ENCODE measurements at places on chromosomes 11 and 22.

DNA sequence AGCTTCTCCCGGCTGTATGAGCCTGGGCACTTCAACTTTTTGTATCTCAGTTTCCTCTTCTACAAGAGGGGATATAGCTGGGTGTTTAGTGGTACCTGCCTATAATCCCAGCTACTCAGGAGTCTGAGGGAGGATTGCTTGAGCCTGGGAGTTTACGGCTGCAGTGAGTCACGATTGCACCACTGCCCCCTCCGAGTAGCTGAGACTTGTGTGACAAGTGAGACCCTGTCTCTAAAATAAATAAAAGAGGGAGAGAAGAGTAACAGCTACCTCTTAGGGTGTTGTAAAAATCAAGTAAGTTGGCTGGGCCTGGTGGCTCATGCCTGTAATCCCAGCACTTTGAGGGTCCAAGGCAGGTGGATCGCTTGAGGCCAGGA, 10.0 kb upstream of the CATSPER1 start:
- no peak for DNase-seq

DNA sequence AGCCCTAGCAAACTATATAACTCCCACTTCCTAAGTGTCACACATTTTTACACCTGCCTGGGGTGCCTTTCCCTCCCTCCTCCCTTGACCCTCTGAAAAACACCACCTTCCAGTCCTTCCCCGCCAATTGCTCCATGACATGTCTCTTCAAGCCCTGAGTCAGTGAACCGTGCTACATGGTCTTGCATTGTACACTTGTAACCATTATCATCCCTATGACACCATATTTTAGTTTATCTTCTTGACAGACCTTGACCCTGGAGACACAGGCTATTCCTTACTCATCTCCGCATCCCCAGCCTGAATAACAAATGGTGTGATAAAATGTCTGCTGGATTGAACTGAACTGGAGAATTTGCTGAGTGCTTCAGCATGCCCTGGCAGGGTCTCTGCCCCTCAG, 36.9 kb downstream of the TNKS1BP1 start:
- DNase-seq: no peak

DNA sequence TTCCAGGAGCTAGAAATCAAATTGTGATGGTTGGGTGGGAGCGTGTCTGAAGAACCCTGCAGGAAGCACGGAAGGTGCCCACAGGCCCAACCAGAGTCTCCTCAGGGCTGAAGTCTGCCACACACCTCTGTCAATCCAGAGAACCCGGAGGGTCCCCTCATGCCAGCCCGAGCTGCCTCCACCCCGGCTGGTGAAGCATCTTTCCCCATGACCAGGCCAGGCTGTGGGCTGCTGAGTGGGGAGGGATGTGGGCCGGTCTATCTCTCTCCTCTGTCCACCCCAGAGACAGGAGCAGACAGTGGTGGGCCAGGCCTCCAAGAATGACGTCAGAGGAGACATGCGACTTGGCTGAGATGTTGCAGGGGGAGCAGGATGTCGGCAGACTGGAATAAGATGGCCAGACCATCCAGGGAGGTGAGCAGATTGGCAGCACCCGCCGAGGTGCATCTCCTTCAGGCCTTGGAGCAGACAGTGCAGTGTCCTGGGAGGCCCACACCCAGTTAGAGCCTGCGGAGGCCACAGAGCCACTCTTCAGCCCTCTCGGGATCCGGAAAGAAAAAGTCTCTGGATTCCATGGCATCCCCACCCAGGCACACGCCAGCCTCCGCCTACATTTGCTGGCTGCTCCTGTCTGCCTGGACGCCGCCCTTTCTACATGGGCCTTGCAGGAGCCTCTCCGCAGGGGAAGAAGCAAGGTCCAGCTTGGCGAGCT, 1524.9 kb downstream of the BRD1 start:
- DNase-seq: no peak

DNA sequence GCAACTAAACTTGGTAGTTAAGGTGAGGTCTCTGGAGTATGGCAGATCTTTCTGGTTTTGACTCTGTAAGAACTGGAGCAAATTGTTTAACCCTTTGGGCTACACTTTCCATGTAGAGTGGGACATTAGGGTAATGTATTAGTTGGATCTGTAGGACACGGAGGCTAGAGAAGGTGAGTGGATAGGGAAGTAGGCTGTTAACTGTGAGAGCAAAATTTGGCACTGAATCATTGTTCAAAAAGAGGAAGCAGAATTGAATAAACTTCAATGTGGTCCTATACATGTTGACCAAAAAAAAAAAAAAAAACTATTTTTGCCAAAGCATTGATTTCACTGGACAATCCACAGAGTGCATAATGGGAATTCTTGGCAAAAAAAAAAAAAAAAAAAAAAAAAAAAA, 370.2 kb upstream of the CHORDC1 start:
- no peak for DNase-seq

GRCh38 chr11:12377106-12377823, at the start of gene PARVA:
Gene PARVA (plus strand): TSS chr11:12377571. CDS start chr11:12377648, 77 bp downstream.
- DNase-seq: no peak

GRCh38 chr11:112777283-112777751, 183.9 kb upstream of the NCAM1 start:
- DNase-seq: no peak

GRCh38 chr11:67368621-67369020, 4.8 kb downstream of the CLCF1 start:
- no peak for DNase-seq

DNA sequence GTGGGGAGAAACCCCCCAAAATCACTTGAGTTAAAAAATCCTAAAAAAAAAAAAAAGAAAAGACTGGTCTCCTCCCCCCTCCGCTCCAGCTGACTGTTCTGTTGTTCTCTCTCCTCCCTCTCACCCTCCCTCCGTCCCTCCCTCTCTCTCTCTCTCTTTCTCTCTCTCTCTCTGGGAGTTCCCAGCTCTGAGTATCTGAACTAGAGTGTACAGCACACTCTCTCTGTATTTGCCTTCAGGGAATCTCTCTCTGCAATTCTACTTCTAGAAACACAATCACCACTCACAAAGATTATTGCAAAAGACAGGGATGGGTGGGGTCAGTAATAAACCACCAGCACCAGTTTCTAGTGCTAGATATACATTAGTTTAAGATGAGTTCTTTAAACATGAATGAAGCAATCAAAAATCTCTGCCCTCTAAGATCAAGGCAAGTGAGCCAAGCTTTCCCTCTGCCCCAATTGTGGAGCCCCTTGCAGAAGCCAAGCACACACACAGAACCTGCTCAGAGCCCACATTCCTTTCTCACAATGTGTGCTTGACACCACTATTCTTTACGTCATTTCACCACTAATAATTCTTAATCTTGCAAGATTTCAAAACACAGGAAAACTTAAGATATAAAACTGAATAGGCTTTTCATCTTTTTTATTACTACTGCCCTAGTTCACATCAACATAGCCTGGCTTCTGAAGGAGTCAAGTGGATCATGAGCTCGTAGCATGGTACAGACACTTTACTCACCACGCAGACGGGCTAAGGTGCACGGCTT, 133.5 kb downstream of the RBFOX2 start:
- DNase-seq: no peak

GRCh38 chr11:944711-945470, 19.2 kb downstream of the AP2A2 start:
- DNase-seq: no peak

GRCh38 chr11:65920372-65920802, 1.2 kb downstream of the DRAP1 start:
- DNase-seq: no peak

GRCh38 chr11:86625544-86625943, 46.9 kb downstream of the ME3 start:
- DNase-seq: no peak

DNA sequence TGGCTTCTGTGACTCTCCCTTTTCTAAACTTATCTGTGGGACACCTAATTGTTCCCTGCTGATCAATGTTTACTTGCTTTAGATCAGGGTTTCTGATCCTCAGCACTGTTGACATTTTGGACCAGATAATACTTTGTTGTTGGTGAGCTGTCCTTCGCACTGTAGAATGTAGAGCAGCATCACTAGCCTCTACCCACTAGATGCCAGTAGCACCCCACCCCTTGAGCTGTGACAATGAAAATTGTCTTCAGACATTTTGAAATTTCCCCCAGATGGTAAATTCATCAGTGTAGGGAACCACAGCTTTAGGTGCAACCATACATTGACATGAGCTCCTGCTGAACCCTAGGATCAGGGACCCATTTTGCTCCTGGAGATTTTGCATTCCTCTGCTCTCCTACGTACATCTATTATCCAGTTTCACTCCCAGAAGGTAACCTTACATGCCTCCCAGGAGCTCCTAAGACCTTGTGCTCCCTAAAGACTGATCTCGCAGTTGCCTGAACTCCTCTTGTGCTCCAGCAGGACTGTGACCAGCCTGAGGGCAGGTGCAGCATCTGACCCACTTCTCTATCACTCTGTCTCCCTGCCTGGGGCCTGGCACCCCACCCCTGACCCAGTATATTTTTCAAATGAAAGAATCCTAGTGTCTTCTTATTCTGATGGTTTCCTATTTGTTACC, 107.8 kb downstream of the FAR1 start:
- no peak for DNase-seq

All from stimulated activated CD8-positive, alpha-beta memory T cell treated with anti-CD3 and anti-CD28 coated beads, Interleukin-4, amount 100 ng/mL, for 24 hours (primary cell).